Stimulated activated CD4-positive, alpha-beta T cell treated with anti-CD3 and anti-CD28 coated beads, Interleukin-12 subunit alpha, Interleukin-12 subunit beta, amount 100 ng/mL, for 48 hours (primary cell): ENCODE measurements at places on chromosomes 5 and 9.

GRCh38 chr5:96687812-96688453, 25.8 kb downstream of the CAST start:
- DNase-seq, result no peak

GRCh38 chr9:69453746-69454145, 128.7 kb downstream of the ENTREP1 start:
- DNase-seq, result no peak

GRCh38 chr5:93307557-93307956, 273.5 kb downstream of the NR2F1-AS1 start:
- DNase-seq, result no peak

DNA sequence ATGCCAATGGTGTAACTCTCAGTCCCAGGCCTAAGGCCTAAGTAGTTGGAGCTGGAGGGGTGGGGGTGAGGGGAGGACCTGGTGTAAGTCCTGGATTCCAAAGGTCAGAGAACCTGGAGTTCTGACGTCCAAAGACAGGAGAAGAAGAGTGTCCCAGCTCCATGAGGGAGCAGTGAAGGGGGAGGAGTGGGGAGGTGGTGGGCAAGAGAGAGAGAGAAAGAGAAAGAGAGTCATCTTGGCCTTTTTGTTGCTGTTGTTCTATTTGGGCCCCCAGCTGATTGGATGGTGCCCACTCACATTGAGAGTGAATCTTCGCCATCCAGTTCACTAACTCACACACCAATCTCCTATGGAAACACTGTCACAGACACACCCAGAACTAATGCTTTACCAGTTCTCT, 198.9 kb downstream of the DAB2IP start:
- DNase-seq, result no peak

- no peak for DNase-seq
Observed at GRCh38 chr9:27352457-27353165, 55.7 kb upstream of the EQTN start.

GRCh38 chr9:37028420-37029031, 5.5 kb downstream of the PAX5 start:
- no peak for DNase-seq

DNA sequence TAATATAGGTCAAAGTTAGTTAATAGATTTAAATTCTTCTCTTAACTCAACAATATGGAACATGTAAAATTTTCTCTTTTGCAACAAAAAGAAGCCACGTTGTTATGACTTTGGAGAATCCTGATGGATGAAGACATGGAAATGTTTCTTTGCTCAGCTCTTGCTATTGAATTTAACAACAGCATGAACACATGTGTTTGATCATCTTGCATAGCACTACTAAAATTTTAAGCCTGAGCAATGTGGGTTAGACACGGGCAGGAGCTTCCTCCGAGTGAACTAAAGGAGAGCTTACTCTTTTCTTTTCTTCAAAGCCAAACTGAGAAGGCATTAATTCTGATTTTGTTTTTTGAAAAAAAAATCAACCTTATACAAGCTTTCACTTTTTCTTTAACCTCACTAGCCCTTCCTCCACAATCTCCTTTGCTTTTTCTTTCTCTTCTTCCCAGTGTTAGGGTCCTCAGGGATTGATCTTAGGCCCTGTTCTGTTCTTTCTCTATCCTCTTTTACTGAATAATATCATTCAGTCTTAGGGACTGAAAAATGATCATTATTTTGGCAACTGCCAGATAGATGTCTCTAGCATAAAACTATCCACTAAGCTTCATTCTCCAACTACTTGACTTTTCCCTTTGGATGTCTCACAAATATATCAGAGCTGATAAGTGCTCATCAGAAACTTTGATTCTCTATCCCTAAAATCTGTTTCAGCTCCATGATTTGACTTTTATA, 36.9 kb downstream of the ADAMTS19 start:
- no peak for DNase-seq

DNA sequence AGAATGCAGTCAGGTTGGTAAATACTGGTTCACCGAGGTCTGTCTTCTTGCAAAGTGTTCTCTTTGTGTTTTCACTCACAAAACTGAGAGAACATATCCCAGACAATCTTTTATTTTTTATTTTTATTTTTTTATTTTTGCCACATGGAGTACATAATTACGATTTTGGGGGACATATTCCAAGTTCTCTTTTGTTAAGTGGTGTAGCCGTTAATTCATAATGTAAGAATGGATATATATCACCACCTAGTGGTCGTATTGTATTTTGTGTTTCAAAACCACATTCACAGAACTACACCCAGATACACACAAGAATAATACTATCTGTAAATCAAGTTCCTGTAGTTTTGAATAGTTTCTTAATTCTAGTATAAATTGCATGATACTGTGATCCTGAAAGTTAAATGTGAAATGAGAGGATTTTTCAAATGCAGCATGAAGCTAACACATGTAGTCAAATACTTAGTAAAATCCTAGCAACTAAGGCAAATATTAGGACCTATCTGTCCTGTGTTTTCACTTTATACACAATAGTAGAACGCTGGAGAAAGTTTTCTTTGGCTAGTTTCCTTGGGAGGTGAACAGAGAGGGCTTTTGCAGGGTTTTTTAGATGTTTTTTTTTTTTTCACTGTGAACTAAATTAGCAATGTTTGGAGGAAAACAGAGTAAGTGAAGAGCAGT, 92.7 kb downstream of the VCAN start:
- DNase-seq, result no peak

DNA sequence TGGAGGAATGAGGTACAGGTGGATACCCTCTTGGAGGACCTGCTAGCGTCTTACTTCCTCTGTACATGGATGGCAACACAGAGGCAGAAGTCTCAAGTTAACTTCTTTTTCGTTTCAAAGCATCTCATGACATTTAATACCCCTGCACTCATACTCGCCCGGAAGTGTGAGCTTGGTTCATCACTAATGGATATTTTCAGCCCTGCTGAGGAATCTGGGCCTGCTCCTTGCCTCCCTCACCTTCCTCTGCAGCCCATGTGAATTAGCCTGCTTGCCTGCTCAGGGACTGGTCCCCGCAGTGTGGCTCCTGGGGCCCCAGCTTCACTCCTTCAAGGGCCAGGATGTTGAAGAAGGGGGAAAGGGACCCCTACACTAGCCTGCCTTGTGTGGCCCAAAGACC, 34.1 kb downstream of the GADD45G start:
- DNase-seq, result no peak

DNA sequence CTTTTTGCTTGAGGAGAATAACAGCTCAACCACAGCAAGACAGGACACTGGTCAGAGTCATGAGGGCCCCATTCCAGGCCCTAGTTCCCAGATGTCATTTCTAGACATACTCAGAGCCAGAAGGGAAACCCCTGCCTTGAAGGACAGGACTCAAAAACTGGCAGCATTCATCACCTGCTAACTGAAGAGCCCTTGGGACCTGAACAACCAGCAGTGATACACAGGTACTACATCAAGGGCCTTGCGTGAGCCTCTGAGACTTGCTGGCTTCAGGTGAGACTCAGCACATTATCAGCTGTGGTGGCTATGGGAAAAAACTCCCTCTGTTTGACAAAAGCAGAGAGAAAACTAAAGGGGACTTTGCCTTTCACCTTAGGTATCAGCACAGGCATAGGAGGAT, 22.6 kb downstream of the TMEM267 start:
- no peak for DNase-seq

GRCh38 chr9:120536094-120536493, 43.9 kb downstream of the CDK5RAP2 start:
- no peak for DNase-seq

DNA sequence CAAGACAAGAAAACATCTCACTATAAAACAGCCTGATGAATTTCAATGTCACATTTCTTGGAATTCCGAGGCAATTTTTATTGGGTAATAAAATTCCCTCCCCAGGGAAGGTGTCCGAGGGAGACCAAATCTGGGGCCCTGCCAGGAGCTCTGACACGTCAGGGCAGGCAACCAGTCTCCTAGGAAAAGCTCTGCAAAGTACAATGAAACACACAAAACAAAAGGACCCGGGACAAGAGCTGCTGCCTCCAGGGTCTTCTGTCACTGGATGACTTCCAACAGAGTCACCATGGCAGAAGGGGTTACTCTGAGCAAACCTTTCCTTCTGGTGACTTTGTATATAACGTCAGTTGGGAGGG, 50.8 kb downstream of the SAXO1 start:
- DNase-seq, result no peak
